Panc1 (cell line): ENCODE measurements at places on chromosomes 7 and 10.

DNA sequence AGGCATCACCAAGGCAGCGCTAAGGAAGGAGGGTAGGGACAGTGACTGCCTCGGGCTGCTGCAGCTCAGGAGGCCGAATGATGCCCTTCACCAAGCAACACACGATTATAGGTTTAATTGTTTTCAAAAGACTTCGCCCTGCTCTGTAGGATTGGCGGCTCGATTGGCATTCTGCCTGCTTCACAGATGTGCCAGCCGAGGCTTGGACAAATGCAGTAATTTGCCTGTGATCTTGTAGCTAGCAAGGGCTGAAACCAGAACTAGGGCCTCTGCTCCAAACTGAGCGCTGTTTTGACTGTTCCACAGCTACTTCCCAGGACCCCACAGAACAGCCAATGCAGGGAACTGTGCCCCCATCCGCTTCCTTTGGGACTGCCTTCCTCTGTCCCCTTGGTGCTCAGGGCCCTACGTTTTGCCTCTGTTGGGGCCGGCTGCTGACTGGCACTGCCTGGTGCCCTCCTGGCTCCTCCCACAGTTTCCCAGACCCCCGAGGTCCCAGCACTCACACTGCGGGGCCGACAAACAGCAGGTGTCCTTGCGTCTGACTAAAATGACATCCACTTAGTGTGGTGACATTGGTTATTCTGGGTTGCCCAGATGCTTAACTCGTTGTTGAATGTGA is 62.6 kb upstream of the EN2 start:
- DNase-seq, result no peak

DNA sequence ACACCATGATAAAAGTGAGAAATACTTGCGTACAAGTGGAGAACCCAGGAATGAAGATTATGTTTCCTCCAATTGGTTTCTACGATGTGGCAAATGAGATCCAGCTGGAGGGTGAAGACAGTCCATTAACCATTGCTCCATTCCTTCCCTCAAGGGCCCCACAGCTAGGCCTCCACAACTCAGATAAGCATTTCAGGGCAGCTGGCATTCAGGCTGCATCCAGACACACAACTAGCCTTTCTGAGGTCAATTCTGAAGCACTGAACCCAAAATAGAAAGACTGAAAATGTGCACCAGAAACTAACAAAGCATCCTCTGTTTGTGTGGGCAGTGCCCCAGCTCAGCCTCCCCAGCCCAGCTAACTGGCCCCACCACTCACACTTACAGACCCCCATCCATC is 94.8 kb downstream of the GSAP start:
- DNase-seq, result no peak

DNA sequence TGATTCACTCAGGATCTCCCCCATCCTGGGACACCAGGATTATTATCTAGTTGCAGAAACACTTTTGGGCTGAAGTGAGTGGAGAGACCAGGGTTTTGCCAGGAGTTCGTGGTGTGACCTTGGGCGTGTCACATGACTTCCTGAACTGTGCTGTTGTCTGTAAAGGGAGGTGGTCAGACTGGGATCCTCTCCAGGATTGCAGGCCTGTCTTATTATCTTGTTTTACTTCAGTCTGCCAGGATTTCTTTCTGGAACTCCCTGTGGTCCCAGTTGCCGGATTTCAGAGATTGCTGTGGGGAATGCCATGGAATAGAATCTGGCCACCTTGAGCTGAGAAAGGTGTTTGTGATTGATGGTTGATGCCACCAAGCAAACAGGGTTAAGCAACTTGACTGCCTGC is 35.8 kb downstream of the CRCP start:
- no peak for DNase-seq

DNA sequence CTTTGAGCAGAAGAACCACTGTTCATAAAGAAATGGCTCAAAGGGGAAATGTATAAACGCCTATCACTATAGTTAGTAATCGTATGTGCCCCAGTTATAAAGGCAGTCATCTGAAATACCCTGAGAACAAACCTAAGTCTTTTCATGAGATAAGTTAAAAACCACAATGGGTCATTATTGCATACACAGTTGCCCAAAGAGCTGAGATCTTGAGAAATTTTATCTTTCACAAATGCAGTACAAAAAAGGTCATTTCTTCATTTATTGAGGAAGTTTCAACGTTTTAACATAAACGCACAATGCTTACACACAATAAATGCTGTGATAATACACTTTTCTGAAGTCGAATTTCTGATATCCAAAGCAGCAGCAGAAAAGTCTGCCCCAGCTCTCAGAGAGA is 114.4 kb downstream of the MICU1 start:
- no peak for DNase-seq

- no peak for DNase-seq
Observed at GRCh38 chr7:64867863-64868440, 35.1 kb upstream of the ZNF273 start.

- DNase-seq, result no peak
Observed at GRCh38 chr10:43689618-43689954, 40.9 kb upstream of the ZNF32 start.

DNA sequence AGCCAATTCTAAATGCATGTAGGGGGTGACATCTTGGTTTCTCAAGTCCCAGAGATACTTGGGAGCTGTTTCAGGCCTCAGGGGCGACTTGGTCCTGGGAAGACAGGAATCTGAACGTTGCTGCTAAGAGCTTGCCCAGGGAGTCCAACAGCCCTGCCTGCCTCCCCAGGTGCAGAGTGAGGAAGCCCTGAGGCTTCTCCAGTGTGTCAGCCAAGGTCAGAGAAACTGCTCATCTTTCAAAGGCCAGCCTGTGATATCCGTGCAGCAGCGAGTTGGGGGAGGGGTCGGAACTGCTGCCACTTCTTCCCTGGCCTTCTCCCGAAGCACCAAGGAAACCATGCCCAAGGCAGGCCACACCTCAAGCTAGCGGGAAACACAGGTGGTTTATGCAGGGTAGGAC is 9.7 kb downstream of the GDF2 start:
- no peak for DNase-seq

GRCh38 chr7:139297795-139298194 is 43.3 kb upstream of the FMC1 start:
- DNase-seq, result no peak
